Small intestine (tissue), 16 donors: ENCODE measurements at places on chromosomes 4 and X. TPM values are rescaled to one million over a fixed set of nuclear protein-coding genes. Genes with fewer than 3 reads are reported as not detected.

Gene TRPC5OS
- not detected for polyA plus RNA-seq

Gene PLAC8
- 106 TPM for polyA plus RNA-seq

Gene SOX3
- not detected for polyA plus RNA-seq

Gene CXorf65
- 0.27 TPM for polyA plus RNA-seq

Gene AR
- polyA plus RNA-seq: not detected

Gene ARMCX2
- polyA plus RNA-seq: 10.2 TPM

Gene CT83
- not detected for polyA plus RNA-seq

Gene PPP4R3C
- polyA plus RNA-seq: not detected

GRCh38 chrX:24647257-24648058 is at the start of gene PCYT1B:
TSS of gene PCYT1B (minus strand) at chrX:24647347. CDS start at chrX:24647105, 242 bp downstream.
- peak; percentile 27 for DNase-seq

DNA sequence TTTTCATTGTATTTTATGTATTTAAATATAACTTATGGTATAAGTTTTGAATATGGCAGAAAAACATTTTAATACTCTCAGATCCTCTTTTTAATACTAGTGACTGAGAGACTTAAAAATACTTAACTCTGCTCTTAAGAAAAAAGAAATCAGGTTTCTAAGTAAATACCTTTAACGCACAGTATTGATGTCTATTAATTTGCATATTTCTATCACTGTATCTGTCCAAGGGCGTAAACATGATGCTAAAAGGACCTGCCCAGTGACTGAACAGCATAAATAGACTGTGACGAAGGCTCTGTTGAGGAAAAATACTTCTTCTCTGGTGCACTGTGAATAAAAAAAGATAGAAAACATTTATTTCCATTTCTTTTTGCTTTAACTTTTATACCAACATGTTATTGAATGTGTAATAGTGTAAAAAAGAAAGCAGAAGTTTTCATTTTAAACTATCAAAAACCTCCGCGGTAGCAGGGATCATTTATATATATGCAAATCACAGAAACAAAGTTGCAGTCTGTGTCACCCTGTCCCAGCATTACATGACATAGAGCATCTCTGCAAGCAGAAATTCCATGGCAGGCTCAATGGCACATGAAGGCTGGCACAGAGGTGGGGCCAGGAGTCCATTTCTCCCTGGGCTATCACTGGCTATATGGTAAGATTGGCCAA is 75.4 kb downstream of the ZAR1 start:
- no peak for DNase-seq

DNA sequence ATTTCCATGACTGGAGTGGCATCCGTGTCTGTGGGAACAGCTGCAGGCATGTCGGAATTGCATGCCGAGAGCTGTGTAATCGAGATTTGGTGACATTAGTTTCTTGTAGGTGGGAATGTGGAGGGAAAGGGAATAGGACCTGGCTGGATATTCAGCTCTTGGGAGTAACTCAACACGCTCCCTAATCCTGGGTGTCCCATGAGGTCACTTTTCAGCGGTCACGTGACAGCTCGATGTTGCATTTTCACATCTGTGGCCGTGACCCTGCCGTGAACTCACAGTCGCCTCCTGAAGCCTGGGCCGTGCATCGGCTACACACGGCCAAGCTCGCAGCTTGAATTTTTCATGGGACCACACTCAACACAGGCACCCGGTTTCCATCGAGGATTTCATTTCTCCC is 25.8 kb upstream of the PSAPL1 start:
- DNase-seq: no peak

- peak; percentile 1 for DNase-seq
These were observed 290.6 kb upstream of the TAPT1 start for GRCh38 chr4:16516796-16517439.

DNA sequence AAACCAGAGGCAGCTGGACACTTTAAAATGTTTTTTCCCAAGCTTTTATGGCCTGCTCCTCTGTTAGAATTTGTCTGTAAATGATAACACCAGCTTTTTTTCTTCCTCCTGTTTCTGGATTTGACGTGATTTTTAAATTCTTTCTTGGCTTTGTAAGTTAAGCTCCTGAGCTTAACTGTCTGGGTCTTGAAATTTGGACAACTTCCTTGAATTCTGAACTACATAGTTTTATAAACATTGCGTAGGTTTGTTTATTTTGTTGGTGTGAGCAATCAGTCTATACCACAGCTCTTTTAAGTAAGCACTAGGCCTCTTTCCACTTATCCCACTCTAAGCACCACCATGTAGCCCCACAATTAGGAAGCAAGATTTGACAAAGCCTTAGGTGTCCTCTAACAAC is 144.4 kb upstream of the GUCY1A1 start:
- DNase-seq: no peak

GRCh38 chr4:153409924-153410501 is 56.1 kb upstream of the TMEM131L start:
- no peak for DNase-seq

DNA sequence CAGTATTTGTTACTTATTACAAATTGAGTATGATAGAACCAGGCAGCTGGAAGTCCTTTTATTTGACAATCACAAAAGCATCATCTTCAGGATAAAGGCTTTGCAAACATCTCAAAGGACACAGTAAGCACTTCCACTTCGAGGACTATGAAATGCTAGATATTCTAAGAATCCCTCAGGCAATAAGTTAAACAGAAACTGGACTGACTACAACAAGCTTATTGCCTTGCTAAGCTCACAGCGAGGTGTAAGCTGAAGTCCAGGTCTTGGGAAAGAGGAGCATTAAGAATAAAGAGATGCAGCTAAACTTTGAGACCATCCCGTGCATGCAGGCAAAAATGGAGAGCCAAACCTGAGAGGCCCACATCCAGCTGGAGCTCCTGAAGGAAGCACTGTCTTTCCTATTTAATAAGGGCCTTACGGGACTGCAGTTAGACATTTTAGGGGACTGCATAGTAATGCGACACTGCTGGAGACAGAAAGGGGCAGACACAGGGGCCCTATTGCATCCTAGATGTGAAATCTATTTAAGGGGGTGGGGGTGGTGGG is 38.7 kb downstream of the DCHS2 start:
- no peak for DNase-seq

DNA sequence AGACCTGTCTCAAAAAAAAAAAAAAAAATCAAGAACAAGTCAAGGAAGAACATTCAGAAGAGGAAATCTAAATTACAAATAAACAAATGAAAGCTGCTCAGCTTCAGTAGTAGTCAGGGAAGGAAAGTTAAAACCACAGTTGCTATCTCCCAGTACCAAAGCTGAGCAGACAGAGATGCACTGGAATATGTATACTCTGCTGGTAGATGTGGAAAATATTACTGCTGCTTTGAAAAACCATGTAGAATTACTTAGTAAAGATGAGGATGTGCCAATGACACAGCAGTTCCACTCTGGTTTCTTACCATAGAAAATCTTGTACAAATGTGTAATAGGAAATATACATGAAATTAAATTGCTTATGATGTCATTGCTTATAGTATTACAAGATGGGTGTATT is 25.1 kb upstream of the PRKX start:
- DNase-seq: no peak

- peak; percentile 71 for DNase-seq
These were observed at the start of gene MAOA for GRCh38 chrX:43656005-43656494. TSS of gene MAOA (plus strand) at chrX:43656299. CDS start at chrX:43656342, 43 bp downstream.

DNA sequence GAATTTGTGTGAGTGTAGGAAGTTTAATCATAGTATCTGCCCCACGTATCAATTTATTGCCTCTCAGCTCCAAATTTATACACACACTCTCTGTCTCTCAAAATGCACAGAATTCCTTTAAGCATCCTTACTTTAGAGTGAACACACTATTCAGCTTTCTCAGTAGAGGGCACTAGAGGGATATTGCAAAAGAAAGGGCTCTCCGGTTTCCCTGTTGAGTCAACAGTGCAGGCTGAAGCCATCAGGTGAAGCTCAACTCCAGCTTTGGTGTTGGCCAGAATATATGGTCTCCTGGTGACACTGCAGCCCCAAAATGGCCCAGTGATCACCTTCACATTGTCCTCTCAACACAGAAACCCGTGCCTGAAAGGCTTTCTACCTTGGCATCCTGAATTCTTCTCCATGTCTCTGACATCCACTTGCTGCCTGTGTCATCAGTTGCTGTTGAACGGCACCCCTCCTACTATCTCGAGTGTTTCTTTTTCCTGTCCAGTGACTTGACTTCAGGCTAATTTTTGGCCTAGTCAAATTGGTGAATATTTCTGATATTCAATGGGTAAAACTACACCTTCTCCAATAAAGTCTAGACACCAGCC is 670.5 kb downstream of the GABRG1 start:
- DNase-seq: peak; percentile 25

- peak; percentile 71 for DNase-seq
These were observed 163.3 kb upstream of the PRDX4 start for GRCh38 chrX:23503835-23504539.

- DNase-seq: no peak
These were observed 1.5 kb upstream of the IRAK1 start for GRCh38 chrX:154021131-154021611.

- DNase-seq: no peak
These were observed 336.2 kb downstream of the INPP4B start for GRCh38 chr4:142509881-142510280.

DNA sequence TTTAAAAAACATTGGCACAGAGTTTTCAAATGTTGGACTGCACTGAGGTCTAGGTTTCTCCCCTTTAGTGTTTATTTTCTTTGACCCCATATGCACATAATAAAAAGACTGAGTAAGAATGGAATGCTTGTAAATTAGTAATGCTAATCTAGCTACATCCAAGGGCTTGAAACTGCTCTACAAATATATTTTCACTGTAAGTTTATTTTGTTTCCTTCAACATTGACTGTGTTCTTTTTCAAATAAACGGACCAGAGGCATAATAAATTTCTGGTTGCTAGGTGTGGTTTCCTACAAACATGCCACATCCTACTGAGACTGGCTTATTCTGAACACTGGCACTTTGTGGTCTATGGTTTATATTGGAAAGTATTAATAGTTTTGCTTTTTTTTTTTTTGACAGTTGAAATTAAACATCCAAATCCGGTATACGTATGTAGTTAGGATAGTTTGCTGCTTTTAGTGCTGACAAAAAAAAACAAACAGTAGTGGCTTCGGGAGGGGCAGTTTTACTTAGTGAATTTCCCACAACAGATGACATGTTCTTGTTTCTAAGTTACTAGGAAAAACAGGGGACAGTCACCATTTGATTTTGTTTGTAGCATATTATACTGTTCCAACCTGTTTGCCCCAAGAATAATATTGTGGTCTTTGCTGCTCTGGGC is 13.2 kb downstream of the CA5B start:
- DNase-seq: peak; percentile 28

DNA sequence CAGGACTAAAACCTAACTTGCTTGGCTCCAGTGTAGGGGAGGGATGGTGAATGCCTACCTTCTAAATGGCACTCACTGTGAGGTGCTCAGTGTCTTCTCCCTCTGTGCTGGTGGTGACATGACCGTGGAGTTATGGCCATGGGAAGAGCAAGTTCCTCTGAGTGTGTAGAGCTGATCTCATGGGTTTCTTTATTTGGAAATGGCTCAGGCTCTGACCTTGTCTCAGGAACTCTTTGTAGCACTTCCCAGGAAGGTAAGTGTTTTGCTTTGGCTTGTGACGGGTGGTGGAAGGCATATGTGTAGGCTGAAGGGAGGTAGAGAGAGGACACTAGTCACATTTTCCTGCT is 6.4 kb downstream of the MSN start:
- no peak for DNase-seq

GRCh38 chrX:107825698-107826237 is at the start of gene MID2:
TSS of gene MID2 (plus strand) at chrX:107825866. CDS start at chrX:107826427, 561 bp downstream.
- DNase-seq: peak; percentile 70

DNA sequence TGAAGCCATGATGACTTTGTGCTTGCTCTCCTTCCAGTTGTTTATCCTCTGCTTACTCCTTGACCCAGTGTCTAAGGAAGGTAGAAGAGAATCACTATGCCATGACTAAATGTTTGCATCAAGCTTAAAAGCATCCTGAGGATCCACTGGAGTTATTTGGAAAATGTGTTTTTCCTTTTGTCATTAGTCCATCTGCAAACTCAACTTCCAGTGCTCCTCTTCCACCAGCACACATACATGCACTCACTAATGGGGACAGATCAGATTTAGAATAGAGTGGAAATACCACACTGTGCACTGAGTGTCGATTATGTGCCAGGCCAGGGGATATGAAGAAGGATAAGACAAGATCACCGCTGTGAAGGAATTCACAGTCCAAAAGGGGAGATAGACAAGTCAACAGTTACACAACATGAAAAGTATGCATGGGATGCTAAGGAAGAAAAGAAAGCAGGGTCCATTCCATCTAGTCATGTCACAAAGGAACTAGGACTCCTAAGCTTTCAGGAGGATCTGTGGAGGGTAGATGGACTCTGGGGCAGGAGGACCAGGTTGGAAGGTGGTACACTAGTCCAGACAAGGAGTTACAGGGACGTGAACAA is 1.9 kb downstream of the OCIAD2 start:
- DNase-seq: no peak

- DNase-seq: no peak
These were observed 730 bp downstream of the MANBA start for GRCh38 chr4:102759831-102760644.

DNA sequence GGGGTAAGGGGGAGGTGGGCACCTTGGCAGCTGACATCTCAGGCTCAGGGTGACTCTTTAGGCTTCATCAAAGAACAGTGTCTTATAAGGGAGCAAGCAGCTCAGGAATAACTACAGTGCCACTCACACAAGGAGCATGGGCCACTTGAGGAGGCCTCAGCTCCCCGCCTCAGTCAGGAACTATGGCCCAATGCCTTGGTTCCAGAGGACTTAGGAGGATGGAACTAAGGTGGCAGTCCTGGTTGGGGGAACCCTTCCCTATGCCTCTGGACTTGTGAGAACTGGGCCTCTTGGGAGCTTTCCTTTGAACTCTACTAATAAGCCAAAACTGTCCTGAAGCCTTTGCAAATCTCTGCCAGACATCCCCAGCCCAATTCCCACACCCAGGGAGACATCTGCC is 160.6 kb downstream of the EFNB1 start:
- no peak for DNase-seq

DNA sequence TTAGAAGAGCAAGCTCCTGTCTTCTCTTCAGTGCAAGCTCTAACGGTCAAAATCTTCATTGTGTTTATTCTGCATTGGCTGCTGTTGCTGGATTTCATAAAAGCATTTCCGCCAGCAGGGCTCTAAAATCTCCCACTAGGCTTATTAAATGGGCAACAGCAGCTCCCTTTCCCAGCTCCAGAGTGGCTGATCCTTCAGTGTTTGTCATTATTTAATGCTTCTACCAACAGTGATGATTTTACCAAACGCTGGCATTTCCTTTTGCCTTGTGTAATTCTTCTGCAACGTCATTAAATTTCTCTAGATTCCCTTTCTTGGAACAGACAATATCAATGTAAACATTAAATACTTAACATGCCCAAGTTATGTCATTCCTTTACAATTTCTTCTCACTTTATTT is 20.1 kb downstream of the SLC7A11 start:
- no peak for DNase-seq

DNA sequence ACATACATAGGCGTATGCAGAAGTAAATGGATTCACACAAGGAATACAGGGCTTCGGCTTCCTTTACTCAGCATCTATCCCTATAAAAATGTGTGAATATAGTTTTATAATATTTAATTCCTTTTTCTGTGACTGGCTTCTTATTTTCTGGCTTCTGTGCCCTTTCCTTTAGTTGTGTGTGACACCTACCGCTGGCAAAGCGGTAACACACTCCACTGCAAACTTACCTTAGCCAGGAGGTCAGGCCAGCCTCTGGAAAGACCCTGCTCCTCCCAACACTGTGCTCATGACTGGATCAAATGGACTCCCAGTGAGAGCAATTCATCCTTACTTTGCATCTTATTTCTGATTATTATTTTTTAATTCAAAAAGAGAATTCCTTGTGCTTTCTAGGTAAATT is 244.2 kb downstream of the ANK2 start:
- no peak for DNase-seq
